HCT116 (cell line): ENCODE measurements at places on chromosomes 12 and 14. TPM values are rescaled to one million over a fixed set of nuclear protein-coding genes. Genes with fewer than 3 reads are reported as not detected.

KLRC4 gene
- 2.1 TPM for total RNA-seq

FGF23 gene
- total RNA-seq = not detected

ING4 gene
- total RNA-seq = 17.9 TPM

GLT8D2 gene
- total RNA-seq = 4.8 TPM

OAS2 gene
- 0.30 TPM for total RNA-seq

FOXG1 gene
- total RNA-seq = not detected

DNA sequence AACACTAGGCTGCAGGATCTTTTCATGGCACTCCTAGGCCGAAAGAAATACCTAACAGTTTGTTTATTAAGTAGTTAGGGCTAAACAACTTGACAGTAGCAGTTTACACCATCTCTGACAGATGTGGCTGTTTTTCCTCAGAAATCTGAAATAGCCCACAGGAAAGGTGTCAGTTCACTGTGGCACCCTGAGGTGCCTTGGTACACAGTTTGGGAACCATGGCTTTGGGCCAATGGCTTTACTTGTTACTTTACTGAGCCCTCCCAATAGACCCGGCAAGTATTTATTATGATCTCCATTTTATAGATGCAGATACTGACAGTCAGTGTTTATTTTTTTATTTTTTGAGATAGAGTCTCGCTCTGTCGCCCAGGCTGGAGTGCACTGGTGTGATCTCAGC, 69.3 kb downstream of the RBM19 start:
- no peaks in the 10 kb centered on the region for H3K36me3 ChIP-seq
- peaks cover 4% of the 10 kb centered on the region for H3K4me1 ChIP-seq
- H3K4me3 ChIP-seq = no peak overlapping the region

DNA sequence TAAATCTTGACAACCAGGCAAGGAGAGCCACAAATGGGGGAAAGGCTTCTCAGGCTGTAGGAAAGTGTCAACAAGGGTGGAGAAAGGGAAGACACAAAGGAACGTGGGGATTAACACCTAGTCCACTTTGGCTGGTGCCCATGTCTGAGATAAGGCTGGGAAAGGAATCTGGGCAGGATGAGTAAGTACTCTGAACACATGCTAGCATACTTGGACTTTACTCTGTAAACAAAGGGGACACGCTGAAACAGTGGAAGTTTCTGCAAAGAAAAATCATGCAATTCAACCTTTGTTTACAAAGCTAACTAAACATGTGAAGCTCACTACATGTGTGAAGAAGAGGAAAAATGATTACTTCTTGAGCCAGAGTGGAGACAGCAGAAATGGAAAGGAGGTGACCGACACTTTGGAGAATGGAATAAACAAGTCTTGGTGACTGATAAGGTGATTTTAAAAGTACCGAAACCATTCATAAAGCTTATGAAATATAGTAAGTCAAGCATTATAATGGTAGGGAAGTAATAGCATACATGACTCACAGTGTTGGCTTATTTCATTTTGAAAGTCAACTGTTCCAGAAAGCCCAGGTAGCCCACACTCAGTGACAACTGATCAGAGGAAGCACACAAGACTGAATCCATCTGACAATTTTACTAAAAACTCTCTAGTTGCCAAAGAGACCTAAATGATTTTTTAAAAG, 13.2 kb downstream of the CPNE8 start:
- H3K4me1 ChIP-seq = no peaks in the 10 kb centered on the region
- DNase-seq = no peak
- H3K4me3 ChIP-seq = no peak overlapping the region

- no peak overlapping the region for H3K4me3 ChIP-seq
- no peaks in the 10 kb centered on the region for H3K36me3 ChIP-seq
- no peaks in the 10 kb centered on the region for H3K4me1 ChIP-seq
- peak; percentile 66 for DNase-seq
Observed at GRCh38 chr12:70576341-70577282, 60.6 kb downstream of the PTPRB start.

GRCh38 chr14:39875028-39875427, 442.8 kb upstream of the FBXO33 start:
- DNase-seq = no peak
- H3K36me3 ChIP-seq = no peaks in the 10 kb centered on the region
- no peak overlapping the region for H3K4me3 ChIP-seq
- no peaks in the 10 kb centered on the region for H3K4me1 ChIP-seq
- no peak overlapping the region for H3K27ac ChIP-seq
- H3K27me3 ChIP-seq = no peaks in the 10 kb centered on the region

- H3K36me3 ChIP-seq = no peaks in the 10 kb centered on the region
- DNase-seq = no peak
- peaks cover 28% of the 10 kb centered on the region for H3K4me1 ChIP-seq
- H3K27ac ChIP-seq = no peak overlapping the region
- no peak overlapping the region for H3K4me3 ChIP-seq
Observed at GRCh38 chr12:96502477-96502876, 13.1 kb downstream of the CFAP54 start.

DNA sequence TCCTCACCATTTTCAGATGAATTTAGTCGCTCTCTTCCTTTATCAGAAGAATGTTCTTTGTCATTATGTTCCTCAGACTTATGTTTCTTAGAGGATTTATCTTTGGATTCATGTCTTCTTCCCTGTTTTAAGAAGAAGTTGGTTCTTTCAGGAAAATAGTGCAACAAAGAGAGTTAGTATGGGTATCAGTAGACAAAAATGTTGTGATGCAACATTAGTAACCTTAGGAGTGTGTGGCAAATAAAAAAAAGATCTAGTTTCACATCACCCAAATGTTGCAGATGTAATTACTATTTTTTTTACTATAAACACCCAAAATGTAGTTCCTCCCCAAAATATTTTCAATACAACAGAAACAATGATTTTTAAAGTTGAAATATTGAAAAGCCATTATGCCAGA, 7.8 kb downstream of the RSRC2 start:
- no peak overlapping the region for H3K27ac ChIP-seq
- no peak overlapping the region for H3K4me3 ChIP-seq
- H3K27me3 ChIP-seq = no peaks in the 10 kb centered on the region
- DNase-seq = no peak
- peaks cover 77% of the 10 kb centered on the region for H3K36me3 ChIP-seq
- no peaks in the 10 kb centered on the region for H3K4me1 ChIP-seq

DNA sequence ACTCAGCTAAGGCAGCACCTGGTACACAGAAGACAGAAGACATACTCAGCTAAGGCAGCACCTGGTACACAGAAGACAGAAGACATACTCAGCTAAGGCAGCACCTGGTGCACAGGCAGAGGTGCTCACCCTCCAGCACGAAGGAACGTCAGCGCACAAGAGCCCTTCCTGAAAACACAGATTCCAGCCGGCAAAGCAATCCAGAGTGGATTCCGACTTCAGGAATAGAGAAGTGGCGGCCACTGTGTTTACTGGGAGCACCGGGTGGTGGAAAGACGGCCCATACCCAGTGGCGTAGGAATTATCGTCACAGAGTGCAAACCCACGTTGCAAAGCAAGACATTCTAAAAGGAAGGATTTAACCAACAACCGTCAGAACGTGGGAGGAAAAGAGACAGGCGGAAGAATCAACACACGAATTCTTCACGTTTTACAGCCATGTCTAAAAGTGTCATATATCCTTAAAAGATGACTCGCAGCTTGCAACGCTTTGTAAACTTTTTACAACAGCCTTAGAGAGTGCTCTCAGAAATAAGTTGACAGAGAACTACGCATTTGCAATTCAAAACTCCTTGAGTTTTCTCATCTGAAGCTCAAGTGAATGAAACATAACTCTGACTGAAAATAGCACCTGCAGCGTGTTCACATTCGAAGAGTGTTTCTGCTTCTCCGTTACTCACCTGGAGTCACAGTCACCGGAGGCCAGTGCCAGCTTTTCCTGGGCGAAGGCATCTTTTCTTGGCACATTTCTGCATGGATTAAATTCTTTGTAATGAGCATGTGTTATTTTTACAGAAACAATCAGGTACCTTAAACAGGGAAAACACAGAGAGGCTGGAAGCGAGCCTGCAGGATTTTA, 55.8 kb upstream of the GALNT9 start:
- peaks cover 28% of the 10 kb centered on the region for H3K27me3 ChIP-seq
- no peak overlapping the region for H3K27ac ChIP-seq
- no peak overlapping the region for H3K4me3 ChIP-seq
- no peaks in the 10 kb centered on the region for H3K36me3 ChIP-seq
- 0 out of 2 replicates have a peak, but pooled peaks cover under 1% of the 10 kb centered on the region for H3K4me1 ChIP-seq
- DNase-seq = no peak

- no peak overlapping the region for H3K4me3 ChIP-seq
- no peaks in the 10 kb centered on the region for H3K27me3 ChIP-seq
- H3K27ac ChIP-seq = no peak overlapping the region
- no peak for DNase-seq
- H3K4me1 ChIP-seq = no peaks in the 10 kb centered on the region
Observed at GRCh38 chr12:46786774-46787173, 39.0 kb downstream of the SLC38A4 start.

DNA sequence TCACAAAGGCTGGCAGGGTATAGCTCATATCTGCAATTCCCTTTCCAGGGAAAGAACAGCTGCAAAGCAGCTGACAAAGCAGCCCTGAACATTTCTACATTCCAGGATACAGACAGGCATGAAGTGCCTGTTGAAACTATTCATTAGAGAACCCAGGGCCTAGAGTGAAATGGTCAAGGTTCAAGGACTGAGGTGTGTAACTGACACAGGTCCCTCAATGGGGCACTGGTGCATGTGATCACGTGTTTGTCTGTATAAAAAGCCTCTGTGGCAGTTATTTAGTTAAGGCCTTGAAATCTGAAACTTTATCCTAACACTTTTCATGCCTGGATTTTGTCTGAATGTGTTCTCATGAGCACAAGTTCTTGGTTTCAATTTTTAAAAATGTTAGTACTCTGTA, 47.1 kb downstream of the GIT2 start:
- H3K4me3 ChIP-seq = no peak overlapping the region
- no peaks in the 10 kb centered on the region for H3K27me3 ChIP-seq
- H3K36me3 ChIP-seq = 0 out of 2 replicates have a peak, but pooled peaks cover 16% of the 10 kb centered on the region
- H3K4me1 ChIP-seq = peaks cover 31% of the 10 kb centered on the region
- H3K27ac ChIP-seq = no peak overlapping the region
- DNase-seq = no peak

DNA sequence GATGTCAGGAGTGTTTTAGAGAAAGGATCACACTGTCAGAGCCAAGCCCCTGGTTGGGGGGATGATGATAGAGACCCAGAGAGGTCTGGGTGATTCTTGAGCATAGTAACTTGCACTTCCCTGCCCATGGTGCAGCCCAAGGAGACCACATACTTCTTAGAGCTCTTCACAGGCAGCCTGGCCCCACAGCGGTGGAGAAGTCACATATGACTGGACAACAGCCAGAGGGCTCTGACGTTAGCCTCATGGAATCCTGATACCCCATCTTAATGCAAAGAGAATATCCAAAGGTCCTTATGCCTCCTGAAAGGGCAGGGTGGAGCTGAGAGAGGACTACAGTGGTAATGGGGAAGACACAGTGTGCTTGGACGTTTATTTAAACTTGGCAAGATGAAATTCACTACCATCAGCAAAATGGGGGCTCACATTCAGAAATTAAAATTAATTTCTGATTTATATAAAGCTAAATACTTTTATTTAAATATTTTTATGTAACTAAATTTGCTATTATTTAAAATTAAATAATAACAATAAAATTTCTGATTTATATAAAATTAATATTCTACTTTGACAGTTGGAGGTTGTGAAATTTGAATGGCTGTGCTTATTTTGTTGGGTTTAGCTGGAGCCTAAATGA, 131.3 kb downstream of the KTN1 start:
- no peak overlapping the region for H3K27ac ChIP-seq
- H3K27me3 ChIP-seq = no peaks in the 10 kb centered on the region
- H3K4me1 ChIP-seq = no peaks in the 10 kb centered on the region
- no peaks in the 10 kb centered on the region for H3K36me3 ChIP-seq
- H3K4me3 ChIP-seq = no peak overlapping the region

- H3K36me3 ChIP-seq = no peaks in the 10 kb centered on the region
- no peak overlapping the region for H3K4me3 ChIP-seq
- H3K27ac ChIP-seq = no peak overlapping the region
- H3K27me3 ChIP-seq = no peaks in the 10 kb centered on the region
Observed at GRCh38 chr12:90854136-90854689, 100.8 kb downstream of the CCER1 start.

- no peaks in the 10 kb centered on the region for H3K36me3 ChIP-seq
- no peaks in the 10 kb centered on the region for H3K27me3 ChIP-seq
- H3K27ac ChIP-seq = no peak overlapping the region
- H3K4me3 ChIP-seq = no peak overlapping the region
- no peaks in the 10 kb centered on the region for H3K4me1 ChIP-seq
Observed at GRCh38 chr12:100279607-100280244, 12.7 kb downstream of the SCYL2 start.

DNA sequence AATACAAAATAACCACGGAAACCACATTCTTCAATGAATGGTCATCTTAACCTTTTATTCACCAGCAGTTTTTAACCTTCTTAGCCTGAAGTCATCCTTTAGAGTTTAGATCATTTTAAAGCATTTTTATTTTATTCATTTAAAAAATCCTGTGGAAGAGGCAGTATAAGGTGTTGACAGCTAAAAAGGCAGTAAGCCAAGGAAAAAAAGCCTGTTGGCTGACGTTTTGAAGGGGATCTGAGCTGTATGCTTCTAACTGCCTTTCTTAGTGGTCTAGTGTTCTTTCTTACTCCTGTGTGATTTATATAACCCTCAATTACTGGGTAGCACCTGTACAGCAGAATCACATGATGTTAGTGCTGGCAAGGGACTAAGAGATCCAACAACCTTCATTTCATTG, 438.3 kb upstream of the SEL1L start:
- H3K36me3 ChIP-seq = no peaks in the 10 kb centered on the region
- H3K4me3 ChIP-seq = no peak overlapping the region
- DNase-seq = no peak
- no peaks in the 10 kb centered on the region for H3K27me3 ChIP-seq
- no peaks in the 10 kb centered on the region for H3K4me1 ChIP-seq

- H3K4me3 ChIP-seq = no peak overlapping the region
- H3K36me3 ChIP-seq = no peaks in the 10 kb centered on the region
- no peak overlapping the region for H3K27ac ChIP-seq
- peaks cover 15% of the 10 kb centered on the region for H3K4me1 ChIP-seq
- H3K27me3 ChIP-seq = no peaks in the 10 kb centered on the region
- DNase-seq = no peak
Observed at GRCh38 chr12:94614288-94614721, 36.1 kb downstream of the TMCC3 start.

DNA sequence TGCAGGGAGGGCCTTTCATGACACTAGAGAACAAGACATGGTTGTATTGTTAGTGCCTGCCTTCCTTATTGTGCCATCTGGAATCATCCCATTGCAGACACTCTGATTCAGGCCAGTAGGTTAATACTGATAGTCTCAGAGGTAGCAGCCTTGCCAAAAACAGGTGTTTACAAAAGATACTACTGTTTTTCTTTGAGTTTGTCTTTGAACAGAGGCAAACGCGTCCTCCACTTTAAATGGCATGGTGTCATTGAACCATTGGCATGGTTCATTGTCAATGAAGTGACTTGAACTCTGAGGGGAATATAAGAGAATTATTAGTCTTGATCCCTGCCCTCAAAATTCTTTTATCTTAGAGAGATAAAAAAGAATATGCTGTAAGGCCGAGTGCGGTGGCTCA, 4.2 kb downstream of the FNTB start:
- peaks cover 7% of the 10 kb centered on the region for H3K4me1 ChIP-seq
- no peaks in the 10 kb centered on the region for H3K27me3 ChIP-seq
- no peak for DNase-seq
- no peak overlapping the region for H3K27ac ChIP-seq
- H3K4me3 ChIP-seq = no peak overlapping the region
- no peaks in the 10 kb centered on the region for H3K36me3 ChIP-seq
